ENCODE measurements at places on chromosomes 6 and 20.
A peak's percentile ranks its signal among the peaks of the same experiment; 100 is the strongest.

- no peak for DNase-seq
Observed at GRCh38 chr6:130407032-130407431, 41.2 kb downstream of the TMEM200A start.

DNA sequence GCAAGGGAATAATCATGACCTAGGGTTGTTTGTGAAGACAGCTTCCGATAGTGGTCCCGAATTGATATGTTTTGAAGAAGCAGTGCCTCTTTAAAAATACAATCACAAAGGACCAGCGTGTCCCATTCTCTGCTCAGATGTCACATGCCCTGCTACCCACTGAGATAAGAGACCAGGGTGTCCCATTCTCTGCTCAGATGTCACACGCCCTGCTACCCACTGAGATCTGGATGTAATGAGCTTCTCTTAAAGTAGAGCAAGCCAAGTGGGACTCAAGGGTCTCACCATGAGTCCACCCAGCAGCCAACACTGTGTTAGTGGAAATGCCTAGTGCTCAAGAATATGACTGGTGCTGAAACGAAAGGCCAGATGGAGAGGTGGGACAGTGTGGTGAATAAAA is 22.2 kb downstream of the RIN2 start:
- DNase-seq: no peak

- no peak for DNase-seq
Observed at GRCh38 chr20:58349570-58349969, 39.5 kb upstream of the VAPB start.

DNA sequence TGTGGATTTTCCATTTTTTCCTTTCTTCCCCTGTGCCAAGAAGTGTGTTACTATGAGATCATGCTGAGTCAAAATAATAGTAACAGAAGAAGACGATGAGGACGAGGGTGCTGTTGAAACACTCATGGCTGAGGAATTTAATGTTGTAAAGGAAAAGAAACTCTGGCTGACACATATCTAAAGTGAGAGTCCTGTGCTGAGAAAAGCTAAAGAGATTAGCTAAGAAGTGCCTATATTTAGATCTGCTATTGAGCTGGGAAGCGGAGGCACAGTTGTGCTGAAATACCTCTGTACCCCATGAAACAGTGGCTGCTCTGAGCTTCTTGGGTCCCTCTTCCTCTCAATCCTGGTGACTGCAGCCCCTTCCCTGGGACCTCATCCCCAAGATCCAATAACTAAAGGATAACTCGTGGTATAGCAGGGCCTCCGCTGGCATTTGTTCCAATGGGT is 1.1 kb upstream of the SYTL3 start:
- no peak for DNase-seq

- DNase-seq: no peak
Observed at GRCh38 chr6:54115966-54116365, 4.7 kb downstream of the MLIP start.

DNA sequence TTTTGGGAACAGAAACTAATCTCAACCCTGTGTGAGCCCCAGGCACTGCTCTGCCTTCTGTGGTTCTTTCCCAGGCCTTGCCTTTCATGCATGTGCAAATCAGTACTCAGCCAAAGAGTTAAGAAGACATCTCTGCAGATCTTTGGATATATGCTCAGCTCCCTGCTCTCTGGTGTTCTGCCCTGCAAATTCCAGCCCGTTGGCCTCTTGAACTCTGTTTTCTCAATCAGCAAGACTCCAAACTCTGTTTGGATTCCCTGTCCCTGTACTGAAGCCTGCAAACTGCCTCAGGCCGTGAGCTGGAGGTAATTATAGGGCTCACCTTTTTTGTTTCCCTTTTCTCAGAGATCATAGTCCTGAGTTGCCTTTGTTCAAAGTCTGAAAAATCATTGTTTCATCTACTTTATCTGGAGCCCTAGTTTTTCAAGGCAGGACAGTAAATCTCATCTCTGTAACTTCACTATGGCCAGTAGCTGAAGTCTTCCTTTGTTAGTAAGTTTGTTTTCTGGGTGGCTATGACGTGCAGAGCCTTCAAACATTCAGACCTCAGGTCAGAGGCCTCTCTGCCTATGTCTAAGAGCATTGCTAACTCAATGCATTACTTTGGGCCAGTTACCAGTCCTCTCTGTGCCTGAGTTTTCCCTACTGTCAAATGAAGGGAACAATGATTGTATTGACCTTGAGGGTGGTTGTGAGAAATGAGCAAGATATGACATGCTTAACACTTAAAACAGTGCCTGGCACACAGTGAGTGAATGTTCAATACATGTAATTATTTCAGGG is 15.9 kb upstream of the MDFI start:
- DNase-seq: no peak

DNA sequence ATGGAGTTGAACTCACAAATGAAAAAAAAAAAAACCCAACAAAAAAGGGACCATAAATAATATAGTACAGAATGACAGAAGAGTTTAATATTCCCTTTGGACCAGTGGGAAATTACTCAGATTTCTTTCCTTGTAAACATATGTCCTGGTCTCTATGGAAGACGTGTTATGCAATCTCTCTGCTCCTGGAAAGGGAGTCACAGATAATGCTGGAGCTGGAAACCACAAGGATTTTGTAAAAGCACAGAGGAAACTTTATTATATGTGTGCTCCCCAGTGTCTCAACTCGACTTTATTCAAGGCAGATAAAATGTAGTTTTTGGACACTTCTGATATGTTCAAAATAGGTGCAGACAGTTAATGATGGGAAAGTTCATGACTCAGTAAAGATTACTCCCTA is 88.1 kb upstream of the ZFP64 start:
- DNase-seq: no peak

- DNase-seq: no peak
Observed at GRCh38 chr6:135703621-135704020, 147.9 kb upstream of the PDE7B start.

- no peak for DNase-seq
Observed at GRCh38 chr6:111798281-111798725, 74.9 kb downstream of the FYN start.

DNA sequence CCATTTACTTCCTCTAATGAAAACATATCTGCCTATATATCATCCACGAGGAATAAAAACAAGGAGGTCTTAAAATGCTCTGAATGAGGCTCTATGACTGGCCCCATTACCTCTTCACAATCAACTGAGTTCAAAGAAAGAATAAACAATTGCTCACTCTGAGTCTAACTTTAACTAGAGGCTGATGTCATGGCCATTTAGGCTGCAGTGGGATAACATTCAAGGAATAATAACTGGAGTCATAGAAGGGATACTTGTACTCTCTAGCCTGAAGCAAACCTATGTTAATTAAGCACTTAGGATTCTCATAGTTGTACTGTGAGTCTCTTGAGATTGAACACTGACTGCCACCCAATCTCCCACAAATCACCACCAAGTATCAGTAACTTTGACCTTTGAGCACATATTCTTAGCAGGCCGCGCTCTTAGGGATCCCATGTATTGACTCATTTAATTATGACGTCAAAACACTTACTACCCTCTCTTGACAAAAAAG is 70.2 kb downstream of the PERP start:
- DNase-seq: no peak

DNA sequence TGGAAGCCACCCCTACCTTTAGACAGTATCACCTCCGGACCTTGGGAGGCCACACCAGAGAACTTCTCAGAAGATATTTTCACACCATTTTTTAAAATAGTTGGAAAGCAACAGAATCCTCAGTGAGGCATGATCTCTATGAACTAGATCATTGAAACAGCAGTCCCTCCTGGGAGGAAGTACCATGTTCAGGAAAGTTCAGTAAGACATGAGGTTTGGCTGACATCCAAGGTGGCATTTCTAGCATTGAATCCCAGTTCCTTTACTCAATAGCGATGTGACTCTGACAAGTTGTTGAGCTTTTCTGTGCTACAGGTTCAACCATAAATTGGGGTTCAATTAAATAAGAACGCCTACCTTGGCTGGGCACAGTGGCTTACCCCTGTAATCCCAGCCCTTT is 169.0 kb downstream of the TBC1D7 start:
- DNase-seq: no peak

DNA sequence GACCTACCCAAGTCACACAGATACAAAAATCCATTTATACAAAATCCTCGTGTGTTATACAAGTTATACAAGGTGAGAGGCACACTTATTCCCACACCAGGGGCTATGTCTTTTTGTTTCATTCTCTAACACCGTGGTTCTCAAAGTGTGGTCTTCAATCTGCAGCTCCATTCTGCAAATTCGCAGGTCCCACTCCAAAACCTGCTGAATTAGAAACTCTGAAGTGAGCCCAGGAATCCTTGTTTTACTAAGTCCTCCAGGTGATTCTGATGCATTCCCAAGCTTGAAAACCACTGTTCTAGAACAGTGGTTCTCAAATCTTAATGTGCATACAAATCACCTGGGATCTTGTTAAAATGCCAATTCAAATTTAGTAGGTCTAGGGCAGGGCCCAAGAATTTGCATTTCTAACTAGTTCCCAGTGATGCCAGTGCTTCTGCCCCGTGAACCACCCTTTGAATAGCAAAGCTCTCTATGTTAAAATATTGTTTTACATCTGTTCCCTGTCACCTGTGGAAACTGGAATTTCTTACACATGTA is 35.1 kb downstream of the LRFN2 start:
- no peak for DNase-seq

- DNase-seq: no peak
Observed at GRCh38 chr6:11213422-11214021, 18.9 kb downstream of the NEDD9 start.

DNA sequence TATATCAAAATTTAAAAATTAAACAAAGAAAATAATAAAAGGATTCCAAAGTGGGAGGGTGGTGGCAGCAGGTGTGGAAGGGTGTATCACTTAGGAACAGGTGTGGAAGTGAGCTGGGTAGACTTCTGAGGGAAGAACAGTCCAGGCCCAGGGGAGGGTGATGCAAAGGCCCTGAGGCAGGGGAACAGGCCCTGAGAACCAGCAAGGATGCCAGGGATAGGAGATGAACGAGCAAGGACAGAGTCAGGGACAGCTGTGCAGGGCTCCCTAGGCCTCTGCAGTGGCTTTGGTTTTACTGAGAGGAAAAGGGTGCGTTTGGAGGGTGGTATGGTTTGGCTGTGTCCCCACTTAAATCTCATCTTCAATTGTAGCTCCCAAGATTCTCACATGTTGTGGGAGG is 9.4 kb upstream of the RAET1E start:
- DNase-seq: no peak

GRCh38 chr6:33433544-33434191 is 13.8 kb downstream of the SYNGAP1 start:
- no peak for DNase-seq

DNA sequence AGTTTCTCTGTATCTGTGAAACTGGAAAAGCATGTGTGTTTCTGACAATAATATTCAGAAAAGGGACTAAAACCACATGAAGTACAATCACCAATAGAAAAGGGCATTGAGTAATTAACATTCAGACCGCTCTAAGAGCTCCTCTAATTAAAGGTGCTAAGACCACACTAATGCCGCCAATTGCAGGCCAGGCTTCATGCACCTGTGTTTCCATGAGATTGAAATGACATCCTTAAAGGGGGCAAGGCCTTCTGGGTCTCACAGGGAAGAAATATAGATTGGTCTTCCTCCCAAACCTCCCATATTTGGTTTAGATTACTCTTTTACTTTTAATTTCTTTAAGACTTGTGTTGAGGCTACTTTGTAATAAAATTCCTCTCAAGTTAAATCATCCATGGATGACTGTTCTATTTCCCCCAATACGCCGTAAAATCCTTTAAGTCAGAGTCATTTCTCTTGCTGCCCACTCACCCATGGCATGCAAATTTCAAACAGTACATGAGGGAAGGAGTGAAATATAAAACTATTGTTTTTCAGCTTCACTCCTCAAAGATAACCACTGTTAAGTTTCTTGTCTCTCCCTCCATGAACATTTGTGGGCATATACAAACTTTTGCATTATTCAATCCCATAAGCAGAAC is 110.6 kb downstream of the UBE3D start:
- no peak for DNase-seq

DNA sequence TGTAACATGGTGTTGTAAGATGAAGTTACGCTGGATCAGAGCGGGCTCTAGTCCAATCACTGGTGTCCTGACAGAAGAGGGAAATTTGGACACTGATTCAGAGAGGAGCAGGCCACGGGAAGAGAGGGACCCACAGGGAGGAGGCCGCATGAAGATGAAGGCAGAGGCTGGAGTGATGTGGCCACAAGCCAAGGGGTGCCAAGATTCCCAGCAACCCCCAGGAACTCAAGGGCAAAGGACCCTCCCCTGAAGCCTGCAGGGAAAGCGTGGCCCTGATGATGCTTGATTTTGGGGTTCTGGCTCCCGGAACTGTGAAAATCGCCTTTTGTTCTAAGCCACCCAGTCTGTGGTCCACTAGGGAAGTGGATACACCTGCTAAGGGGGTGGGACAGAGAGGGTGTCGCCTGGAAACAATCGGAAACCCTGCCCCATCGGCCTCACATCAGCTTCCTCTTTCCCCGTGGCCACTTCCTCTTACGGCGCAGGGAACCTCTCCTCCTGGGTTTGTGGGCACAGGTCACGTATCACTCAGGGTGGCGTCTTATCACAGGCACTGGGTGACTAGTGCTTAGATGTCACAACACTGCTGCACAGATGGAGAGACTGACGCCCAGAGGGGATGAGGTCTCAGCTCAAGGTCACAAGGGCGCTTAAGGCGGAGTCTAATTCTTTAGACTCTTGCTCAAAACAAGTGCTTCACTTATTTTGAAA is 58.0 kb downstream of the SULF2 start:
- DNase-seq: peak; percentile 10

DNA sequence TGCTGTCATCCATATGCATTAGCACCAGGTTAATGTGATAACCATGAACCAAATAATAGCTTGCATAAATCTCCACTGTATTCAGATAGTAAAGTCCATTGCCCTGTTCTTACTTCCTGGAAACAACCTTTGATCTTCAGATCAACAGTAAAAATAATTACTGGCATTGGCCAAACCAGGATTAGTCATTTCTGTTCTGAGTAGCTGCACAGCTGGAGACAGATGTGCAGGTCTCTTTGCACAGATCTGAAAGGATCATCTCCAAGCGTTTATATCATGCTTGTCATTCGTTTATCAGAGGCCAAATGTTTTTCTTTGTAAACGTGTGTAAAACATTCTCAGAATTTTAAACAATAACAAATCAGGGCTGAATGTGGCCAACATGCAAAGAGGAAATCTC is 134.4 kb upstream of the HMGCLL1 start:
- no peak for DNase-seq

DNA sequence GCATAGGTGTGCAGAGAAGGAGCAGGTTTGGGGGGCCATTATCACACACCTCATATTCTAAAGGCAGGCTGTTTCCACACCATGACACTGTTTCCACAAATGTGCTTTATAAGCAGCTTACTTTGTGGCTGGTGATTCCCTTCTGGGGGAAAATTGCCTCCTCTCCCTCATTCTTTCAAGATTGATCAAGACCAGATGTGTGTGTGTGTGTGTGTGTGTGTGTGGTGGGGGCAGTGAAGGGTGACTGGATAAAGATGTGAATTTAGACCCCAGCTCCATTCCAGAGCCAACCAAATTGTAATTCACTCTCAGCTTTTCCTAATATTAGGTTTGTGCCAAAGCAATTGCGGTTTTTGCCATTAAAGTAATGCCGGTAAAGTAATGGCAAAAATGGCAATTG is 45.6 kb downstream of the EDN3 start:
- DNase-seq: no peak

Data from activated naive CD8-positive, alpha-beta T cell treated with anti-CD3 and anti-CD28 coated beads, Interleukin-2, amount 50 U/mL, for 16 hours (primary cell).